Adrenal gland (tissue), 19 donors: ENCODE measurements at places on chromosomes 7 and 10. TPM values are rescaled to one million over a fixed set of nuclear protein-coding genes. Genes with fewer than 3 reads are reported as not detected.

The KIFBP gene
- total RNA-seq, result 32.2 TPM

The CYP3A5 gene
- total RNA-seq, result 8.1 TPM

The ICA1 gene
- 10.7 TPM for total RNA-seq

GRCh38 chr7:151616443-151617213 is 96.9 kb upstream of the RHEB start:
- DNase-seq, result no peak

DNA sequence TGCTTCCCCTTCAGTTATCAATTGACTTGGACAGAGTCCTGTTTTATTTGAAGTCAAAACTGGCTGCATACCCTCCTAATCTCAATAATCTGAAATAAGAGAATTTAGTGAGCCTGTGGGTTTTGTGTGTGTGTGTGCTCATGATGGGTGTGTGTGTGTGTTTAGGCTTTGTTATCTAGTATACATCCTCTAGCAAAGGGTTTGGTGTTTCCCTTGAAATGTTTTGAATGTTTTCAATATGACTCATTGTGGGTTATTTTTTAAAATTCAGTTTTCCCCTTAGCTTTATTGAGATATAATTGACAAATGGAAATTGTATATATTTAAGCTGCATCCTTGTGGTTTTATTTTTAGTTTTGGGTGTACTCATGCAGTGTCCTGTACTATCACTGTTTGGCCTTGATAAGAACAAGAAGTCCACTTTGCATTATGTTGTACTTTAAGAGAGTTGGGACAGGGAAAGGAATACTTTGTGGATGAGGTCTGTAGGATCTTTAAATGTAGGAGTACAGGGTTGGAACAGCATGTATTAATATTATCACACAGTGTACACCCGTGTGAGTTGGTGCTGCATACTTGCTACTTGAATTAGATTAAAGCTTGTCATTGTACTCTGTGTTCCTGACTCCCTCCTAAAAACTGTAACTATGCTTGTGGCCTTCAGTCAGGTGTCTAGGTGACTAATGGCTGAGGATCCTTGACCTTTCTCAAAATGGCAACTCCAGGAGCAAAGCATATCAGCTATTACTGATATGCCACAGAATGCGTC is 58.3 kb downstream of the VCL start:
- DNase-seq, result no peak
